ENCODE measurements at places on chromosomes 2 and 18. TPM values are rescaled to one million over a fixed set of nuclear protein-coding genes. Genes with fewer than 3 reads are reported as not detected.

The GAD1 gene
- total RNA-seq = 0.33 TPM

The CCDC74B gene
- total RNA-seq = 4.8 TPM

The DLGAP1 gene
- total RNA-seq = 3.1 TPM

The PLEK gene
- not detected for total RNA-seq

The RAPGEF4 gene
- total RNA-seq = 0.66 TPM
